ENCODE measurements at places on chromosomes 1 and 21.

DNA sequence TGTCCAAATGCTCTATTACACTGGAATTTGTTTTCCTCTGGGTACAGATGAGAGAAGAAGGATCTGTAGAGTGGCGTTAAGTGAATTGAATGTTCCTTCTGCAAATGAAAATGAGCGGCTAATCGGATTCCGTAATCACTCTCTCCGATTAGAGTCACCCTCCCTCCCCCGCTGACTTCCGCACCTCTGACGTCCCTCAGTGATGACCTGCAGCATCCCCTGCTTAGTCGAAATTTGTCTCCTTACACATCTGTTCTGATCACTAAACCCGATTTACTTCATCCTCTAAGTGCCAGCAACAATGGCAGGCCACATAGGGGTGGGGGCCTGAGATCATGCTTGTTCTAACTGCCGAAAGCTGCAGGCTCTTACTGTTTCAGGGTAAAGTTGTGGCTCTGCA, 378.7 kb downstream of the SEC16B start:
- no peak for DNase-seq

GRCh38 chr1:33039840-33040239, 3.2 kb upstream of the AK2 start:
- DNase-seq: no peak

- no peak for DNase-seq
Observed at GRCh38 chr1:182806015-182806678, 16.6 kb downstream of the NPL start.

DNA sequence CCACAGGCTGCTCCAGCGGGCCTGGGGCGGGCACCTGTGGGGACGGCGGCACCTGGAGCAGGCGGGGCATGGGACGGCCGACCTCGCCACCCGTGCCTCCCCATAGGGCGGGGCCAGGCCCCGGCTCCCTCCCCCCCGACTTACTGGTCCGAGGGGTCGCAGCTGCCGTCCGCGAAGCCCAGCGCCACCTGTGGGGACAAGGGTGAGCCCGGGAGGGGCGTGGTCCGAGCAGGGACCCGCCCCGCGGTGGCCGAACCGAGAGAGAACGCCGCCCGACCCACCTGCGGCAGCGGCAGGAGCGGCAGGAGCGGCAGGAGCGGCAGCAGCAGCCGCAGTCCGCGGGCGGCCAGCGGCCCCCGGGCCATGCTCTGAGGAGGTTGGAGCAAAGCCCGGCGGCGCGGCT, at the start of gene TMEM52:
TMEM52 (minus strand) TSS at position 379 of the 403 bp plus-strand sequence; CDS start at position 365, 14 bp downstream.
- DNase-seq: no peak

DNA sequence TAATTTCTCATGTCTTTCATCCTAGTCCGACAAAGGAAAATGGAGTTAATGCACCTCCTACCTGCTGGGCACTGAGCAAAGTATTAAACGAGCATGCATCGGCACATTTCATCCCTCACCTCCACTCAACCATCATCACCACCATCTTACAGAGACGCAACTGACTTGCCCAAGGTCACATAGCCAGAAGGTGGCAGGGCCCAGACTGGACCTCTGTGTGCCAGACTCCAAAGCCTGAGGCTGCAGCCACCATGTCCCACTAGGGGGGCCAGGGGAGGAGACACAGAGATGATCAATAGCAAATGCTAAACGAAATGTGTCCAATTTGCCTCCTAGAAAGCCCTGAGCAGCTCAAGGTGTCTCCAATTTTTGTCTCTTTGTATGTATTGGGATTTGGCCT, 163.7 kb upstream of the EDN2 start:
- DNase-seq: no peak

DNA sequence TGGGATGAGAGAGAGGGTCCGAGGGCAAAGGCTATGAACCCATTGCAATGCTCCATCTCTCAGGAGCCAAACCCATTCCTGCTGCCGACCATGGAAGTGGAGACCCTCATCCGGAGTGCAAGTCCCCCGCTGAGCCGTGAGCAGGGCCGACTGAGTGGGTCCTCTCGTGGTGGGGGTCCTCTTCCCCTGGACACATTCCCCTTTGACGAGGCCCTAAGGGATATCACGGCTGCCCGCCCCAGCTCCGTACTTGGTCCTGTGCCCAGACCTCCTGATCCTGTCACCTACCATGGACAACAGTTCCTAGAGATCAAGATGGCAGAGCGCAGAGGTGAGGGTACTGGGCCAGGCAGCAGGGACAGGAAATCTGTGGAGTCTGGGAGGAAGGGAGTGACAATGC, 11.0 kb downstream of the HYI start:
- no peak for DNase-seq

- DNase-seq: peak; percentile 82
Observed at GRCh38 chr1:9490605-9491339, 48.5 kb upstream of the SLC25A33 start.

GRCh38 chr1:207334337-207334736, 12.9 kb downstream of the CD55 start:
- no peak for DNase-seq

DNA sequence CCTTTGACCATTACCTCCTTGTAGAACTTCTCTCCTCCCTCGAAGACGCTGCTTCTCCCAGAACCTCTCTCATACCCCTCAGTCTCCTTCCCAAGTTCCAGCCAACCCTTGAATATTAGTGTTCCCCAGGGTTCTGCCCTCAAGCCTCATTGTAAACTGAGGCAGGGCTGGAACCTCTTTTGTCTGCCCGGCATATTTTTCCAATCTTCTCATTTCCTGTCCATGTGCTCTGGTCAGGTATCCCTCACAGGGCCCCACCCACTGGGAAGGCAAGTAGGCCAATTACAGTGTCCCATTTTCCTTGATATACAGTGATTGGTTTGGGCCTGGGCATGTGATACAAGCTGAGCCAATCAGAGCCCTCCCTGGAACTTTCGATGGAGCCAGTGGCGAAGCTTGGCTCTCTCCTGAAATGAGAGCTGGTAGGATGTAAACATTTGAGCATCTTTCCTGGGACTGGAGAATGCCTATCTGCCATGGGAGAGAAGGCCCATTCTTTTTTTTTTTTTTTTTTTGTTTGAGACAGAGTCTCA, 57.1 kb upstream of the ID3 start:
- DNase-seq: no peak

DNA sequence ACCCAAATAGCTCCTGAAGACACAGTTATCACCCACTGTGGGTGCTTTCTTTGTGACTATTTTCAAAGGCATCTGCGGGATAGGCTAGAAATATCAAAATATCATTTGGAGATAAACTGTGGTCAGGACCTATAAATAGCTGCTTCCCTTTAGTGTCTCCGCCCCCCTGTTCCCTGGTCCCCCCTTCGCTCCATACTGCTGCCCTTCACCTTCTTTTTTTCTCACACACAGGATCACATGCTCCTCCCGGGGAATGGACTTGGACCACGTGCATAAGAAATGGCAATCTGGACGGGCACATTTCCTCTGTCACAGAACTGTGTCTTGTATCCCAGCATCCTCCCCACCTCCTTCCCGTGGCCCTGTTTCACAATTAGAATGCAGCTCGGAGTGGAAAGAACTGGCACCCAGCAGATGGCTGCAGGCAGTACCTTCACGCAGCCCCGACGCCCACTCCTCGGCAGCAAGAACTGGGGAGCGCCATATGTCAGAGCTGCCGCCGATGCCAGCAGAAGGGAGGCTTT, 68.8 kb upstream of the SSX2IP start:
- DNase-seq: no peak

DNA sequence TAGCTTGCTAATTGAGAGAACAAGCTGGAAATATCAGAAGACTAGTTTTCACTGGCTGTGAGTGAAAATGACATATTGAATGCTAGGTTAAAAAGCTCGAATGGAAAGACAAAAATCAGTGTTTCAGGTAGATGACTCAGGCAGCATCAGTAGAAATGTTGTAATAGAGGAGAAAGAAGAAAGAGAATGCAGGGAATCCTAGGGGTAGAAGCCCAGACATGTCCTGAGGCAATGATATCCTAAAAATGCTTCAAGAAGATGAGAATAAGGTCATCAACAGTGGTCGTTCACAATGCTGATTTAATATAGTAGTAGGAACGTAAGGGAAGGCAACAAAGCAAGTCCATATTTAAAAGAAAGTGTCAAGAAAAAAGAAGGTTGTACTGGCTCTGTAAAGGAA, 96.7 kb upstream of the HP1BP3 start:
- no peak for DNase-seq

- DNase-seq: peak; percentile 99
Observed at GRCh38 chr21:41164981-41165655, 2.8 kb upstream of the BACE2 start.

DNA sequence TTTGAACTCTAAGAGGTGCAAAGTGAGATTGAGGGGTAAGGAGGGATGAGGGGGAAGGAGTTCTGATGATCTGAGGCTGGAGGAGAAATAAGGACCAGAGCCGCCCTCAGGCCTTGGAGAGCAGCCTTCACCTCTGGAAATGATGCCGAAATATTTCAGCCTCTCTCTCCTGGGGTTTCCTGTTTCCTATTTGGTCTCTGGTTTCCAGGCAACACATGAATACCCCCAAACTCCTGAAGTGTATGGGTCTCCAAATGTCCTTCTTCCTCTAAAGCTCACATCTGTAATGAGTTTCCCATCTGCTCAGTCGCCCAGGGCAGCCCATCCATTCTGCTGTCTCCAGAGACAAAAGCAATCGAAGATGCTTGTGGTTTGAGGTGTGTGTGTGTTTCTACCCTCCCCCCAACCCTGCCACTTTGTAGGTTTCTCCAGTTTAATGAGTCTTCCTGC, 52.0 kb upstream of the FAM20B start:
- DNase-seq: no peak

GRCh38 chr21:35053356-35054096, 4.4 kb upstream of the RUNX1 start:
- no peak for DNase-seq

GRCh38 chr1:116769561-116769977, 15.3 kb downstream of the CD2 start:
- DNase-seq: peak; percentile 18

GRCh38 chr1:10795276-10796021, 997 bp downstream of the CASZ1 start:
- DNase-seq: no peak

GRCh38 chr21:46562964-46563607, 41.8 kb downstream of the S100B start:
- DNase-seq: no peak

DNA sequence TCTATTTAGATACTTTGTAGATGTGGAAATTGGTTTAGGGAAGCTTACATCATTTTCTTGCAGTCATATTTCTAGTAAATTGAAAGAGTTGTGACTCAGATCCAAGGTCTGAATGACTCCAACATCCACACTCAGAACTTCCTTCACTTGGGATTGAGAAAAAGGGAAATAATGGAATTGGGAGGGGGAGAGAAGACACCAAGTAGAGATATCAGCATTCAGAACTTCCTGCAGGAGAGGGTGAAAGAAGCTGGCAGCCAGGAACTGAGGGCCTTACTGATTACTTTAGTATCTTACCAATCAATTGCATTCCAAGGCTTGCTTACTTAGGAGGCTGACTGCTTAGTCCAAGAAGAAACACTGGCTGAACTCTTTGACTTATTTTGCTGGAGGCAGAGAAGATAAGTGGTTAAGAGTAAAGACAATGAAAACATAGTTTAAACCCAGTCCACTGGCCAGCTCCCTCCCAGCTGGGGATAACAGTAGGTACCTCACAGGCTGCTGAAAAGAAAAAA, 21.7 kb downstream of the APP start:
- DNase-seq: no peak

- no peak for DNase-seq
Observed at GRCh38 chr1:4676253-4676652, 21.8 kb downstream of the AJAP1 start.

GRCh38 chr1:236133339-236133738, 9.0 kb upstream of the GPR137B start:
- DNase-seq: no peak

DNA sequence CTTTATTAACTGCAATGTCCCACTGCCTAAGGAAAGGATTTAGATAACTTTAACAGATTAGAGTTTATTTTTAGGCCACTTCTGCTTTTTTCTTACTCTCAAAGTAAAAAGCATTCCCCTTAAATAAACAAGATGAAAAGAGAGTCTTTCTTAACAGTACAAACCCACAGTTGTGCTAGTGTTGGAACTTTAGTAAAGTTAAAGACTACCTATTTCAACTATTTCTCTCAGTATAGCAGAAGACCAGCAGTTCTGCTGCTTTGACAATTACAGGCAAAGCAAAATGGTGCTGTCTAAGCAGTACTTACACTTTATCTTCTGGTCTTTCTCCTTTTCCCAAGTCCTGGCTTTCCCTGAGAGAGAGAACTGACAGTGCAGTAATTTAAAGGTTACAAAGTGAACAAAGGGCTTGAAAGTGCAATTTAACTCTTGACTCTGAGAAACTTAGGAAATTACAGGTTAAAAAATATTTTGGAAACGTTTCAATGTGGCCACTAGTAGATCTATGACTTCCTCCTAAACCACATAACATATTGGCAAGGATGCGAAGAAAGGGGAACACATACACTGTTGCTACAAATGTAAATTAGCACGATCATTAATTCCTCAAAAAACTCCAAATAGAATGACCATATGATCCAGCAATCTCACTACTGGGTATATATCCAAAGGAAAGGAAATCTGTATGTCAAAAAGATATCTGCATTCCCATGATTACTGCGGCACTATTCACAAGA, 135.4 kb upstream of the POGK start:
- DNase-seq: no peak

- no peak for DNase-seq
Observed at GRCh38 chr1:115495625-115496024, 146.1 kb upstream of the VANGL1 start.

DNA sequence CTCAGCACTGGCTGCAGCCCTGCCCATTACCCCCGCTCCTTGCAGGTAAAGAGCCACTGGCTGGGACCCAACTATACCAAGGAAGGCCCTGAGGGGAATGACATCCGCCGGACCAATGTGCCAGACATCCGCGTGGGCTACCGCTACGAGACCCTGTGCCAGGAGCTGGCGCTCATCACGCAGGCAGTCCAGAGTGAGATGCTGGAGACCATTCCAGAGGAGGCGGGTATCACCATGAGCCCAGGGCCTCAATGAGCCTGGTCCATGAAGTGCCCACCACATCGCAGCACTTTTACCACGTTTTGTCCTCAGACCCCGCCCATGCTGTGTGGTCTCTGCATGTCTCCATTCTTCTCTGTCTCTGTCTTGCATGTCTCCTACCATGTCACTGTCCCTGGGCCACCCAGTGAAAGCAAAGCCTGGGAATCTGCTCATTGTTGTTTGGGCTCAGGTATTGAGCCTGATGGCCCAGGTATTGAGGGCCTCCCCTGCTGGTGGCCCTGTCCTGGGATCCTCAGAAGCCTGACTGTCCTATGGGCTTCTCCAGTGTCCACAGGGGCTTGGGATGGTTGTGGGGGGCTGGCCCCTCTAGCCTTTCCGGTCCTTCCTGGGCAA, 11.4 kb downstream of the AMPD2 start:
- no peak for DNase-seq

DNA sequence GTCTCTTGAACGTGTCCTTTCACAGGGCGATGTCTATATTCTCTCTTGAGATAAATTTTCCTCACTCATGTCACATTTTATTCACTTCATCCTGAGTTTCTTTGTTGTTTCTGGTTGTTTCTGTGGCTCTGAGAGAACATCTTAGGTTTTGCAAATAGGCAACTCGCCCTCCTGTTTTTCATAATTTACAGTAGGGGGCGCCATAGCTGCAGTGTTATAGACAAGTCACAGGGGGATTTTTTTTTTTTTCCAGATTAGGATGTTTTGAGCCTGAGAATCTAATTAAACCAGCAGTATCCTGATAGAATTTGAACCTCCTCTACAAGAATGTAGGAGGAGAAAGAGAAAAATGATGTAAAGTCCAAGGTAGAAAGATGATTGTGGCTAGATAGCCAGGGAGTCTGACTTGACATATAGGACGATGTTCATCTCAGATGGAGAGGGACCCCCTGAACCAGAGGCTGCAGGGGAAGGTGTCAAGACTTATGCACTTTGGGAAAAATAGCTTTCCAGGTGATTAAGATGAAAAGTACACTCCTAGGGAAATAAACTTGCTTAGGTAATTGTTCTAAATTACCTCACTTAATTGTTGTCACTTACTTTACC, 76.3 kb downstream of the ZP4 start:
- no peak for DNase-seq

Data from dermis microvascular lymphatic vessel endothelial cell (primary cell).